ENCODE measurements at places on chromosomes 5 and 9. TPM values are rescaled to one million over a fixed set of nuclear protein-coding genes. Genes with fewer than 3 reads are reported as not detected.
A peak's percentile ranks its signal among the peaks of the same experiment; 100 is the strongest.

DNA sequence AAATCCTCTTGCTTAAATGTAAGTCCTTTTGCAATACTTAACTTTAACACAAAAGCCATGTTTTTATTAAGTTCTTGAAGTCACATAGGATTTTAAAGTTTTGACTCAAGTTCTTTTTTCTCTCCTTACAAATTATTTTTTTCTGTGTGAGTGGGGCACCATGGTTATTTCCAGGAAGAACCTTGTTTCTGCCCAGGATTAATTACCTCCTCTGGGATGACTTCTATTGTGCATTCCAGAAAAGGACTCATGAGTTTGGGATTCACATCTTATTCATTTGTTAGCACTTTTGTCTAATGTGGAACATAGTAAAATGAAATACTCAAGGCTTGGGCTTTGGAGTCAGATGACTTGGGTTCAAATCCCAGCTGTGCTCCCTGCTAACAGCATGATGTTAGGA, 421.4 kb upstream of the WWC1 start:
- no peak overlapping the region for H3K27ac ChIP-seq
- H3K27me3 ChIP-seq, result no peaks in the 10 kb centered on the region
- H3K4me1 ChIP-seq, result no peaks in the 10 kb centered on the region
- H3K4me3 ChIP-seq, result no peak overlapping the region
- no peaks in the 10 kb centered on the region for H3K36me3 ChIP-seq
- DNase-seq, result no peak

DNA sequence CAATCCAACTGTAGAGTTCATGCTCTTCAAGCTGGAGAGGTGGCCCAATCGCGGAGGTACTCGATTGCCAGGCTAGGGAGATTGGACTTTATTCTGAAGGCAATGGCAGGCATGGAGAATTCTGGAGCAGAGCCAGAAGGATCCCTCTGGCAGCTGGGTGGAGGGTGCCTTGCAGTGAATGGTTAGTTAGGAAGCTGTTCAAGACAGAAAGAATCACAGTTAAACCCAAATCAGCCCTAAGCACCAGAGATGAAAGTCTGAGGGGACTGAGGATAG, 182.4 kb downstream of the RGS3 start:
- no peaks in the 10 kb centered on the region for H3K27me3 ChIP-seq
- H3K27ac ChIP-seq, result no peak overlapping the region
- no peak overlapping the region for H3K4me3 ChIP-seq
- peak; percentile 9 for DNase-seq
- H3K4me1 ChIP-seq, result no peaks in the 10 kb centered on the region

DNA sequence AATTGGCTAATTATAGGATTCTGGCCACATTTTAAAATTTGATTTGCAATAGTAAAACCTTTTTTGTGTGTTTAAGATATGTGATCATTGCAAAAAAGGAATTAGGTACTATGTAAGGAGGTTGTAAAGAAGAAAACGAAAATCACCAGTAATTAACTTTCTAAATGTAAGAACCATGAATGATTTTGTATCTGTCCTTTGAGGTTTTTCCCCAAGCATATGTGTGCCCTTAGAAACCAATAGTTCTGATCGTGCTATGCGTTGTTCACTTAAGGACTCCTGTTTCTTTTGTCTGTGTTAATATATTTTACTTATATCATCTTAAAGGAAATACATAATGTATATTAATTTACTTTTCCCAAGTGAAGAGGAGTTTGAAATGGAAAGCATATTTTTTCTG, 410.2 kb downstream of the PSAT1 start:
- no peak overlapping the region for H3K4me3 ChIP-seq
- H3K36me3 ChIP-seq, result no peaks in the 10 kb centered on the region
- no peaks in the 10 kb centered on the region for H3K27me3 ChIP-seq
- DNase-seq, result no peak
- H3K4me1 ChIP-seq, result no peaks in the 10 kb centered on the region

PCDHGB3 gene
- total RNA-seq, result 2.6 TPM

- H3K36me3 ChIP-seq, result no peaks in the 10 kb centered on the region
- no peak for DNase-seq
- H3K4me1 ChIP-seq, result peaks cover 4% of the 10 kb centered on the region
- H3K27ac ChIP-seq, result no peak overlapping the region
- H3K27me3 ChIP-seq, result no peaks in the 10 kb centered on the region
Measured at GRCh38 chr5:96649681-96650540, 12.3 kb upstream of the CAST start.

CRAT gene
- 22.8 TPM for total RNA-seq

DNA sequence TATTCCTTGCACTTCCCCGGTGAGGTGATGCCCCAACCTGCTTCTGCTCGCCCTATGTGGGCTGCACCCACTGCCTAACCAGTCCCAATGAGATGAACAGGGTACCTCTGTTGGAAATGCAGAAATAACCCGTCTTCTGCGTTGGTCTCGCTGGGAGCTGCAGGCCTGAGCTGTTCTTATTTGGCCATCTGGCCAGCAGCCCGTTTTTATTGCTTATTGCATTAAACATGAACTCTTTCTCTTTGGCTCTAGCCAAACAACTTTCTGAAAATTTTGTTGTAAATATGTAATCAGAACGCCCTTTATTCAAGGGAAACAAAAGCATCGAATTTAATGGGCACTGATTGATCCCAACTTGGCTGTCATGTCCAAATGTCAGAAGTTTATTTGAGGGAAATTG, 124.7 kb upstream of the FTMT start:
- H3K4me1 ChIP-seq, result no peaks in the 10 kb centered on the region
- no peaks in the 10 kb centered on the region for H3K27me3 ChIP-seq
- no peak for DNase-seq
- H3K4me3 ChIP-seq, result no peak overlapping the region
- no peak overlapping the region for H3K27ac ChIP-seq

DNA sequence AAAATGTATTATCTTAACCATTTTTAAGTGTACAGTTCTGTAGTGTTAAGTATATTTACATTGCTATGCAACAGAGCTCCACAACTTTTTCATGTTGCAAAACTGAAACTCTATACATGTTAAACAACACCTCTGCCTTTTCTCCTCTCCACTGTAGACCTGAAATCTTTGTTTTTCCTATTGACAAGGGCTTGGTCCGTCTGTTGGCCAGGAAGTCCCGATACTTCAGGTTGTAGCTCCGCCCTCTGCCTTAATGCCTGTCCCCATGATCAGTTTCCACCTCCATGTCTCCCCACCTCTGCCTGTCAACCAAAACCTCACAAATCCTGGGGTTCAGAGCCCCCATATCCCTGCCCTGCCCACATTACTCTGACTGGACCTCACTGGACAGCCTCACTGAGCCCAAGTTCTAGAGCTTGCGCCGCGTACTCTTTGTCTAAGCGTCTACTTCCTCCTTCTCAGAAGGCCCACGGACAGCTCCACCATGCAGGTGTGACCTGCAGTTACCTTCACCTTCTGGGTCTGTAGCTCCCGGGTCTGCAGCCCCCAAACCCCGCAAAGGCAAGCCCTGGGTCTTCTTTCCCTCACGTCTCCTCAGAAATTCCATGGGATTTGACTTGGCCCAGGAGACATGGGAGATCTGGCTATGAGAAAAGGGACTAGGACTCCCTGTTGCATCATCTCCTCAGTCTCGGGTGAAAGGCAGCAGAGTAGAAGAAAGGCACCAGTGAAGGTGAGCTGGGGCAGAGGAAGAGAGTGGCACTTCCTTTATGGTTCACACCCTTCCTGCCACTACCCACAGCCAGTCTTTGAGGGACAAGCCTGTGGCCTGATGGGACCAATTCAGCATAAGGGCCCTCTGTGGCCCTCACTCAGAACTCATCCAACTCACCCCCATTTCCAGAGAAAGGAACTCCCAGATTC, 8.0 kb downstream of the GLIPR2 start:
- H3K36me3 ChIP-seq, result no peaks in the 10 kb centered on the region
- no peak overlapping the region for H3K4me3 ChIP-seq
- H3K27ac ChIP-seq, result peak overlapping the region; percentile 42
- H3K27me3 ChIP-seq, result no peaks in the 10 kb centered on the region
- DNase-seq, result no peak

CYSRT1 gene
- total RNA-seq, result 0.41 TPM

- H3K4me3 ChIP-seq, result no peak overlapping the region
- no peaks in the 10 kb centered on the region for H3K27me3 ChIP-seq
- peak; percentile 25 for DNase-seq
- no peak overlapping the region for H3K27ac ChIP-seq
Measured at GRCh38 chr5:134139891-134140469, 25.5 kb downstream of the TCF7 start.

CAMK4 gene
- 3.8 TPM for total RNA-seq

DNA sequence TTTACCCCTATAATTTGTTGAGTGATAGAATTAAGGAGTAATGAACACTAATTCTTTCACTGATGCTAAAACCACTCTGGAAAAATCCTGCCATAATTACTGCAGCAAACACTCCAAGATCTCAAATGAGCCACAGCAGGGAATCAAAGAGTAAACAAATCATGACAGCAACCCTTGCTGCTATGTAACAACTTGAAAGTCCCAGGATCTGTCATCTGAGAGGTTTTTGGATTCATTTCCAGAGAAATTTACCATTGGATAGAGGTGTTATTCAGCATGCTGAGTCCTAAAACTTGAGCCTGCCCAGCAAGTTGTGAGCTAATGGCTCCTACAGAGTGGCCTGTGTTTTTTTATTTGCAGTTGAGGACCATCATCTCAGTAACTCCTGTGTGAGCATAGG, 59.2 kb downstream of the PRLR start:
- H3K4me3 ChIP-seq, result no peak overlapping the region
- H3K36me3 ChIP-seq, result no peaks in the 10 kb centered on the region
- H3K27me3 ChIP-seq, result no peaks in the 10 kb centered on the region
- H3K27ac ChIP-seq, result no peak overlapping the region
- DNase-seq, result no peak

DNA sequence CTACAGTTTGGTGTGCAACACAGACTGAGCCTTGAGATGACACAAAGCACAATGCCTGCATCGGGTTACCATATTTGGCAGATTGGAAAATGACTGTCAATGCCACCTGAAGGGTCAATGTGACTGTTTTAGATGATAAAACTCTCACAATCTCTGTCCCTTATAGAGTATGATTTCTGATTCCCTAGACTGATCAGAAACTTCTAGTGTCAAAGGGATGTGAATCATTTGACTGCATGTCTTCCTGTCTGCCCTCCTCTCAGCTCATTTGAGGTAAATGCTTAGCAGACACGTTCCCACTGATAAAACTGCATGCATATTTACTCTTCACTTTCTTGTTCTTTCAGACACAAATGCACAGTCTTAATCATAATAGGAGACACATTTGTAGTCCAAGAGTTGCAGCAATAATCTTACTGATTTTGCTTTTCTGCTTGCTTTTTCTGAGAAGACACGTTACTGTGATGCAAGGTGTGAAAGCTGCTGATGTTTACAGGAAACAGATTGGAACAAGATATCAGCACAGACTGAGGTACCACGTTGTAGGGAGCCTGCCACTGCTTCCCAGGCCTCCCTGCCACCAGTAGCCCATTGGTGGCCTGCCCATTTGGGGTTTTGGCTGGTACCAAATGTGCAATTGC, 77.8 kb downstream of the GCNT4 start:
- DNase-seq, result no peak
- H3K27ac ChIP-seq, result no peak overlapping the region
- H3K27me3 ChIP-seq, result no peaks in the 10 kb centered on the region
- no peak overlapping the region for H3K4me3 ChIP-seq
- H3K36me3 ChIP-seq, result no peaks in the 10 kb centered on the region

All from upper lobe of right lung (tissue), 1 donor.